Common myeloid progenitor, CD34-positive (primary cell): ENCODE measurements at places on chromosomes 3 and 15.

- no peak for DNase-seq
Observed at GRCh38 chr3:134543113-134543512, 57.3 kb downstream of the CEP63 start.

GRCh38 chr3:42822828-42823227 is 13.6 kb downstream of the ACKR2 start:
- DNase-seq = no peak

- no peak for DNase-seq
Observed at GRCh38 chr15:69652751-69653305, 200.2 kb downstream of the RPLP1 start.

GRCh38 chr3:105284876-105285275 is 81.8 kb upstream of the ALCAM start:
- no peak for DNase-seq

- no peak for DNase-seq
Observed at GRCh38 chr3:99526921-99527320, 111.5 kb upstream of the COL8A1 start.

GRCh38 chr15:101353240-101353639 is 58.2 kb upstream of the SNRPA1 start:
- no peak for DNase-seq

DNA sequence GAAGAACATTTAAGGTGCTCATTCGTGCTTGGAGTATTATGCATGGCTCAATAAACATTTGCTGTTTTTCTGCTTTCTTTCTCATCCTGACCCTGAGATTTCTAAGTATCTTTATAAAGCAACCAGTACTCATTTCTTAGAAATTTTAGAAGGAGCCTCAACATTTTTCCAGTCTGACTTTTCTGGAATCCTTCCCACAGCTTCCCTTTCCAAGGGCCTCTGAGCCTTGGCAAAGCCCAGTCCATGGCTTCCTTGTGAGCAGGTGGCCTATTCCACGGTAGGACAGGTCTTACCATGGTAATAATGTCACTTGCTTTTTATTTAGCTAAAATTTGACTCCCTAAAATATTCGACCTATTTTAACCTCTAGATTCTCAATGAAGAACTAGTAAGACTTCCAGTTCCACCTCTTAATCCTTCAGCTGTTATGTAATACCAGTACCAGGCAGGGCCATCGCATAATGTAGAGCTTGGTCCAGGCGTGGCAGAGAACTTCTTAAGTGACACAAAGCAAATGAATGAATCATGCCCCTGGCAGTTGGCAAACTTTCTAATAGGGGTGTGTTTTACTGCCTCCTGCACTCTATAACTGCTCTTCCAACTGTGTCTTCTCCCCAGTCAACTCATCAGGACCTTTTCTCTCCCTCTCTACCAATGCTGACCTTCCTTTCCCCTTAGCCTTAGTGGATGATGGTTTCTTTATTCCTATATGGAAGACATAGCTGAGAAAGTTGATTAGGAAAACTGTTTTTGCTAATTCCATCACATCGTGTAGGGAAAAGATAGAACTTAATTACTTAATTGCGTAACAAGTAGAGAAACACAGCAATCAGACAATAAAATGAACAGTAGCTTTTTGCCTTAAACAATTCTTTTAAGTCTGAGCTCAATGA is 894 bp upstream of the TM4SF4 start:
- no peak for DNase-seq

DNA sequence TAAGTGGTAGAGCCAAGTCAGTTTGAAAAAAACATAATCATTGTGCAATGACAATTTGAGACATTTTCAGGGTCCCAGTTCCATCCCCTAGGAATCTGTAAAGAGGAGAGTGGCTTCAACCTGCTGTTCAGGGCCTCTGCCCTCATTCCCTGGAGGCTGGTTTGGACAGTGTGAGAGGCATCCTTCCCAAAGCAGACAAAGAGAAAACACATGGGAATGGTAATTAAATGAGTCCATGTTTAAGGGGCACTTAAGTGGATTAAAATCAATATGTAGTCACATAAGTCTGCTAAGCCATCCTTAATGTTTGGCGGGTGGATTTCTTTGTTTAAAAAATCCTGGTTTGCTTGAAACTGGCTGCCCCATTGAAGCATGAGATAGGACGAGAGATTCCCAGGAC is 146.3 kb upstream of the CTDSPL start:
- DNase-seq = no peak

- no peak for DNase-seq
Observed at GRCh38 chr15:57272771-57273357, 103.4 kb upstream of the CGNL1 start.

GRCh38 chr15:76793162-76793561 is 112.0 kb downstream of the SCAPER start:
- DNase-seq = no peak

GRCh38 chr3:11510001-11510340 is 133.7 kb downstream of the VGLL4 start:
- DNase-seq = no peak

- DNase-seq = no peak
Observed at GRCh38 chr15:70473581-70474370, 289.6 kb downstream of the UACA start.

- peak; percentile 39 for DNase-seq
Observed at GRCh38 chr3:188686324-188686723, 485.4 kb upstream of the TPRG1 start.

- DNase-seq = peak; percentile 44
Observed at GRCh38 chr3:15796771-15797641, 773 bp downstream of the ANKRD28 start.

DNA sequence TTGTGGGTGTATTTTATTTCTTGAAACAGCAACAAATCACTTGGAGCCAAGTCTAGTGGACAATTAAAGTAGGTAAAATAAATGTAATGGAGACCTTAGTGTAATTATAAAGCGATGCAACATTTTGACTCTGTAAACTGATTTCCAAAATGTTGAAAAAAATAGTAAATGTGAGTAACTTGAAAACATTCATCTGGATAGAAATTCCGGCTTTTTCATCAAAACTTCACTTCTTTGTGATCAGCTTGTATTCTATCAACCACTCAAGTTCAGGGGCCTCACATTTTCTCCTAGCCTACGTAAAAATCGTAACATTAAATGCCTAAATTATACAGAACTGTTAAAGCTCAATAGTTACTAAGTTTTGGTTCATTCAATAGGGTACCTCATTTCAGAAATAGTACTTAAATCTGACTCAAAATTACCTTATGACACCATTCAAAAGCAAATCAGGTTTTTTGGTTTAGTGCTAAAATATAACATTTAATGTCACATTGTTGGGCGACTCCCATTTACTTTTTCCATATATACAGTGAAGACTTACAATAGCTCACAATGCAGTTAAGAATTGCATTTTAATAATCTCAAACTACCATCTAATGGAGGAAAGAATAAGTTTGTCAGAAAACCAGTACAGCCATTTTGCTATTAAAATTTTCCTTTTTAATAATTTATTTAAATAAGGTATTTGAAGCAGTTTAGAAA is 12.7 kb downstream of the CCNL1 start:
- no peak for DNase-seq

GRCh38 chr3:187112934-187113793 is 26.1 kb downstream of the RPL39L start:
- peak; percentile 61 for DNase-seq

DNA sequence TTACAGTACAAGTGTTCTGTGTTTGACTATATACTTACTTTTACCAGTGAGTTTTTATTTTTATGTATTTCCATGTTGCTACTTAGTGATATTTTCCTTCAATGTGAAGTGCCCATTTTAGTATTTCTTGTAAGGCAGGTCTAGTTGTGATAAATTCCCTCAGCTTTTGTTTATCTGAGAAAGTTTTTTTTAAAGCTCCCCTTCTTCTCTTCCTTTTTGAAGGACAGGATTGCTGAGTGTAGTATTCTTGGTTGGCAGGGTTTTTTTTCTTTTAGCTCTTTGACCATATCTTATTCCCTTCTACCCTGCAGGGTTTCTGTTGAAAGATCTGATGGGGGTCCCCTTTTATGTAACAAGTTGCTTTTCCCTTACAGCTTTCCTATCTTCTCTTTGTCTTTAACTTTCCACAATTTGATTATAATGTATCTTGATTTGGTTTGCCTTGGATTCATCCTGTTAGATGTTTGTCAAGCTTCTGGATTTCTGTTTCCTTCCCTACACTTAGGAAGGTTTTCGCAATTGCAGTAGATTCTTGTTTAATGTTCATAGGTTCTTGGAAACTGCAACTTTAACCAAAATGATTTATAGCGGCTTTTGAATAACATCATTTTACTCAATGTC is 7.9 kb downstream of the PLAAT1 start:
- peak; percentile 33 for DNase-seq

- no peak for DNase-seq
Observed at GRCh38 chr3:44825264-44825925, 36.3 kb upstream of the TMEM42 start.

- DNase-seq = no peak
Observed at GRCh38 chr3:150050510-150050909, 79.8 kb upstream of the PFN2 start.

GRCh38 chr15:39756806-39757522 is 25.7 kb downstream of the FSIP1 start:
- peak; percentile 76 for DNase-seq

GRCh38 chr3:85935171-85935570 is 976.4 kb downstream of the CADM2 start:
- DNase-seq = no peak

DNA sequence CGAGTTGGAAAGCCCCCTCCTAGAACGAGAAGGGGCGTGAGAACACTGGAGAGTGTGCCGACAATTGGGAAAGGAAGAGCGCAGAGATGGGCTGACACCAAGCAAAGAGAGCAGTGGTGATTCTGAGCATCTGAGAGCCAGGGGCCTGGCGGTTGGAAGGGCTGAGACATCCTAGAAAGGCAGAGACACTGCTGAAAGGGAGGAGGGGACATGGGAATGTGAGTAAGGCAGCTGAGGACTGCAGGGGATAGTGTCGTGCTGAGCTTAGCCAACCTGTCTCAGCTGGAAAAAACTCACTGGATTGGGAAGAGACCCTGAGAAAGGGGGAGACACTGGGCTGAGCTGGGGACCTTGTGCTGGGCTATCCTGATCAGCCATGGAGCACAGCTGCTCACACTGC is 58.1 kb upstream of the SLC6A6 start:
- DNase-seq = no peak

DNA sequence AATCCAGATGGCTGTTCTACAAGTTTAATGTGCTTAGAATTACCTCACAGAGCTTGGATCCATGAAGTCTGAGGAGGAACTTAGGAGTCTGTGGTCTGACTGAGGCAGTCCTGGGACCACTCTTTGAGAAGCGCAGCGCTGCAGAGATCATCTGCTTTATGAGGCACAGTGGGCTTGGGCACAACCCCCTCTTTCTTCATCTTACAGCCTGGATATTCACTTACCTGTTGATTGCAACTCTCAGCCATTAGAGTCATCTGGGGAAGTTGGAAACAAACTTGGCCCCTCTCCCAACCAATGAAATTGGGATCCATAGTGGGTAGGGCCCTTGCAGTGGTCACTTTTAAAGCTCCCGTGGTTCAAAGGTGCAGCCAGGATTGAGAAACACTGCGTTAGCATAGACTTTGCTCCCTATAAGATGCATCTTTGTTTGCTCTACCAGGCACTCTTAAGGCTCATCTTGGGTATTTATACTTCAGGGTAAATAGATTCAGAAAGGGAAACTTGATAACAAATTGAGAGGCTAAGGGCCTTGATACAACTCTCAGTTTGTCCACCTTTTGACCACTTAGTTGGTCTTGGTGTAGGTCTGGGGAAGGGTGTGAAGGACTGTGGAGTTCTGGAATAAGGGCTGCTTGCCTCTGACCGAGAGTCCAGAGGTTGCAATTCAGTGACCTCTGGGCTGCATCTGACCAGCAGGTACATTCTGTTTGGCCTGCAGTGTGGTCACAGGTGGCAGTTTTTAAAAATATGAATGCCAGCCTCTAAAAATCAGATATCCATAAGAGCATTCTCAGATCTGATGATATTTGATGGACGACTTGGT is 22.8 kb downstream of the FEM1B start:
- DNase-seq = no peak

- peak; percentile 10 for DNase-seq
Observed at GRCh38 chr3:177284383-177284881, 87.2 kb upstream of the TBL1XR1 start.

- DNase-seq = no peak
Observed at GRCh38 chr3:131036986-131037385, 10.3 kb downstream of the NEK11 start.

DNA sequence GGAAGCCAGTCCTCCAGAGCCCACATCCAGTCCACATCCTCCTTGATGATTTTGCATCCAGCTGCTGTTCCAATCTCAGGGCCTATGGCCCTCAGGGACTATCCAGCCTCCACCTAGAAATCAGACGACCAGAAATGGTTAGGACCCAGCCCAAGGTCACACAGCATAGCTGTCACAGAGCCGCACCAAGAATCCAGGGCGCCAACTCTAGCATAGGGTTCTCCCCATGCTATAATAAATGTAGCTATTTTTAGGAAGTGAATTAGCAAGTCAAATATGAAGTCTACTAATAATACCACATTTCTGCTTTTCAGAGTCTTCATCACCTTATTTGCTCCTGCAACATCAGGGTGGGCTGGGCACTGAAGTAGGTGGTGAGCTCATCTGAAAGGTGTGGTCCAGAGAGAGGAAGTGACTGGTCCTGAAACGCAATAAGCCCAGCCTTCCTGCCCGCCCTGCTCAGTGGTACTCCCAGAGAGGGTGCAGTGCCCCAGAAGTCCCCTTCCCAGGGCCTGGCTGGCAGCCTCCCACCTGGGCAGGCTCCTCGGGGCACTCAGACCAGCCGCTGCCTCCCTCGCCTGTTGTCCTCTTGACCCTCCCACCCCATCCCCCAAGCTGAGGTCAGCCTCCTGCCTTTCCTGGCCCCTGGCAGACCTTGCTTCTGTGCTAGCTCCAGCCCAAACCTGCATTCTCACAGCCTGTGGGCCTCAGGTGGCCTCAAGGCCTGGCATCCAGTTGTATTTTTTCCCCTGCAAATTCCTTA is 17.6 kb upstream of the CYP11A1 start:
- peak; percentile 95 for DNase-seq
